Stimulated activated CD8-positive, alpha-beta memory T cell treated with anti-CD3 and anti-CD28 coated beads, Interleukin-7, amount 100 ng/mL, for 1 hour (primary cell): ENCODE measurements at places on chromosomes 1 and 21.

GRCh38 chr1:205595861-205596260 lies 36.0 kb downstream of the ELK4 start:
- no peak for DNase-seq

DNA sequence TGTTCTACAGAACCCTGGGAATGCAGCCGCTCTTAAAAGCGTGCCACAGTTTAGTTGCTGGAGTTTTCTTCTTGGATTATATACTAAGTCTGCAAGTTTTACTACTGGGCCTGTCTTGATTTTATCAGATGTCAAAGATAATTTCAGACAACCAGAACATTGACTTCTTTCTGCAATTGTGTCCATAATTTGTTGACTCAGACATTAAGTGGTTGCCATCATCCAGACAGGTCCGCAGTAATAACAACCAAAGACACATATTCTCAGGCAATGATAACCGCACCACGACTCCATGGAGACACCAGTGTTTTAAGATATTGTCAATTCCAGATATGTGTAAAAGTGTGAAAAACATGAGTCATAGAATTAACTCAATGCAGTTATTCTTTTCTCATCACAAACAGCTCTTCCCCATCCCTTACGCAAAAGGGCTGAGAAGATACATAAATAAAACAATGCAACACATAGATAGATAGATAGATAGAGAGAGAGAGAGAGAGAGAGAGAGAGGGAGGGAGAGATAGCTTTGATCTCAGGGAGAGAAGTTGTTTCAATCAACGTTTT lies 90.4 kb upstream of the FMN2 start:
- no peak for DNase-seq

GRCh38 chr1:197671140-197671539 lies 104.1 kb downstream of the DENND1B start:
- DNase-seq: no peak

DNA sequence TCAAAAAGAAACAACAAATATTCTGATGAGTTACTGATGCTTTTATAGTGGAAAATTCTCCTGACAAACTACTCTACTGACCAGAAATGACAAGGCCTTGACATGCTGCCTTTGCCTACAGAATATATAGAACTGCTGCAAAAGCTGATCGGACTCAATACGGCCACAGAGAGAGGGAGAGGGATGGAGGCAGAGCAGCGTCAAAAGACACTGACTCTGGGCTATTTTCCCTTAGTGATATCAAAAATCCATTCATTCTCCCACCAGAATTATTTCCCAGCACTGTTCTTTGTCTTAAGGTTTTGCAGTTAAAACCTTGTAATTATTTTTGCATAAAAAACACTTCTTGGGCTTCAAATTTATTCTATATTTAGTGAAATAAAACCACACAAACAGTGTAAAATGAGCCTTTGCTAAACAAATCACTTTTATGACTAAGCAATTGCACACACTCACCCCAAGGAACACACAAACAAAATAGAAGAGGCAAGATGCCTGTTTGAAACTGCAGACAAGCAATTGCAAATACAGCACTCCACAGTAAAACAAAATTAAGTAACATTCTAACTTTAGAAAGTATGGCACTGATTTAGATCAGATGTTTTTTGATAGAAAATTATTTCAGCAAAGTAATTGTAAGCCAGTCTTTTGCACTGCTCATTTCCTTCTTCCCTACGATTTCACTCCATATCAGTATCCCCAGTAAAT lies 1036.4 kb downstream of the ADGRL2 start:
- DNase-seq: no peak

- no peak for DNase-seq
Observed at GRCh38 chr1:182829285-182829932, 9.7 kb upstream of the DHX9 start.

GRCh38 chr1:67085326-67085725 lies 31.4 kb upstream of the SLC35D1 start:
- DNase-seq: no peak
